BJ (cell line): ENCODE measurements at places on chromosomes 11 and 22. TPM values are rescaled to one million over a fixed set of nuclear protein-coding genes. Genes with fewer than 3 reads are reported as not detected.

DNA sequence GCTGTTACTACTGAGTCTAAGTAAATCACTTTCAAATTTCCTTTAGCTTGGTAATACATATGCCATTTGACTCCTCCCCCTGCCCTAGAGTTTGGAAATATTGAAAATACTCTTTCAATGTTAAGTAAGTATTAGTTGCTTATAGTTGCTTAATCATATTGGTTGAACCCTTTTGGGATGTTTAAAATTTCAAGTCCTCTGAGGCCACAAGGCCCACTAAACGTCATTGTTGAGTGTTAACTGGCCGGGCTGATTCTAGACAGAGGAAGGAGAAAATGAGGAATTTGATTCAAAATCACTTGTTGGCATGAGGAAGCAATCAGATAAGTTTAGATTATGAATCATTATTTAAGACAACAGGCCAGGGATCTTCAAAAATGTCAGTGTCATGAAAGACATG, 8.5 kb downstream of the NAV2 start:
- no peak for DNase-seq

The KDM4E gene
- polyA plus RNA-seq = not detected in 2 replicates

DNA sequence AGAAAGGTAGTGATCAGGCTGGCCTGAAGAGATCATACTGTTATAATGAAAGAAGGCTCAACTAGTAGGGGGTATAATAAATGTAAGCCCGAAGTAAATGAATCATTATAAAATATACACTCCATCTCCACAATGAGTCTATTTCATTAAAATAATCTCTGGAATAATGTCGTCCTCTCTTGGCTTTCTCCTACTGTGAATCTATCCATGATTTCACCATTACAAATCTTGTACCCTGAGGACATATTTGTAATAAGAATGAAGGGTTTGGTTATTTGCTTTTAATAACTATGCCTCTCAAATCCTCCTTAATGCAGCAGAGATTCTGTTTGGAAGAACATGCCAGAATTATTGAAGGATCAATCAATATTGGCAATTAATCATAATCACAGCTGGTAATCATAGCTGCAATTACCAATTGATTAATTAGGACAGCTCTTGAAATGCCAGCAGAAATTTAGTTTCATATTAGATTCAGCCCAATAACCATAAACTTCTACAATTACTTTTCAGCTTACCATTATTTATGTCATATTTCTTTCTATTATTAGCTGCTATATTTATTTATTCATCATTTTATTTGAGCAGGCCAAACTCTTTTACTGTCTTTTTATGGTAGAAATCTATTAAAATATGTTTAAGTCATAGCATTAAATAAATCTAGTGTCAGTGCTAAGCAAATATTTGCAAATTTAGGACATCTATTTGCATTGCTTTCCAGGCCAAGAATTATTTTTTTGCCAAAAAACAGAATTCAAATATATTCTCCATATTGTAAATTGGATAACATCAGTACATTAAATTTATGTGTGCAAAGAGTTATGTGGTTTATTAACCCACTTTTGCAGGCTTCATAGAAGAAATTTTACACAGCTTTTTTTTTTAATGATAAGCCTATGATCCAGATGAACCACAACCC, 588.4 kb upstream of the LRRC4C start:
- DNase-seq = no peak

DNA sequence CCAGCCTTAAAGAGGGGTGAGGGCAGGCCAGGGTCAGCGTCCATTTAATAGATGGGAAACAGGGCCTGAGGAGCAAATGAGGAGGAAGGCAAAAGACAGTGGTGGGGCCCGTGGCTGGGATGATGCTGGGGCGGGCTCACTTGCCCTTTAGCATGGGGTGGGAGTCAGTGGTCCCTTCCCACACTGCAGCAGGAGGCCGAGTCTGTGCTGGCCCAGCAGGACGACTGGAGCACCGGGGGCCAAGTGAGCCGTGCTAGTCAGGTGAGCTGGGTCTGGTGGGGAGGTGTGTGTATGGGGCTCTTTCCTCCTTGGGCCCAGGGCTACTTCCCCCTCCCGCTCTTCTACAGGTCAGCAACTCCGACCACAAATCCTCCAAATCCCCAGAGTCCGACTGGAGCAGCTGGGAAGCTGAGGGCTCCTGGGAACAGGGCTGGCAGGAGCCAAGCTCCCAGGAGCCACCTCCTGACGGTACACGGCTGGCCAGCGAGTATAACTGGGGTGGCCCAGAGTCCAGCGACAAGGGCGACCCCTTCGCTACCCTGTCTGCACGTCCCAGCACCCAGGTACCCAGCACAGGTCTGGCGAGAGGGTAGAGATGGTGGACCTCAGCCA, 12.8 kb downstream of the SCYL1 start:
- no peak for DNase-seq
